ENCODE measurements at places on chromosomes 1 and 21.

DNA sequence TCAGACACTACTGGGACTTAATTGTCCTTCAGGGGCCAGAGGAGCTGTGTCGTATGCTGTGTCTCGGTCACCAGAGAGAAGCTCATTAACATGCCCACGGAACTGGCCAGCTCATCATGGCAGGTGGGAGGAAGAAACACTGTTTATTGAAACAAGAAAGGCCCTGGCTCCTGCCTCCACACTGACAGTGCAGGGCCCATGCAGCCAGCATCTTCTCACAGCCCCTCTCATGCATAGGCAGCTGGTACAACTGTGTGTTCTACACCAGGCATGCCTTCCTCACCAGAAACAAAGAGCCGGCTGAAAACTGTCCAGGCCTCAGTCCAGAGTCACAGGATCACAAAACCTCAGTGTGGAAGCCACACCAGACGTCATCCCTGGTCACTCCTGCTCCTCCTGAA is 106.0 kb downstream of the UBE2U start:
- no peaks in the 10 kb centered on the region for H3K36me3 ChIP-seq
- DNase-seq, result no peak
- no peak overlapping the region for H3K27ac ChIP-seq
- no peaks in the 10 kb centered on the region for H3K4me1 ChIP-seq
- no peak overlapping the region for H3K4me3 ChIP-seq

- H3K27me3 ChIP-seq, result no peaks in the 10 kb centered on the region
- no peak within 1 kb of the TSS for H3K27ac ChIP-seq
- DNase-seq, result no peak
- H3K4me1 ChIP-seq, result no peaks in the 10 kb centered on the region
- H3K36me3 ChIP-seq, result no peaks in the 10 kb centered on the region
These were observed at the start of gene PADI3 for GRCh38 chr1:17248781-17249180. Gene PADI3, plus strand, starts transcription at chr1:17249098. Its CDS starts 40 bp downstream, at chr1:17249138.

- no peaks in the 10 kb centered on the region for H3K27me3 ChIP-seq
- no peak for DNase-seq
- H3K4me3 ChIP-seq, result no peak overlapping the region
- peak overlapping the region; percentile 52 for H3K27ac ChIP-seq
These were observed 8.8 kb downstream of the ASAP3 start for GRCh38 chr1:23475134-23475628.

DNA sequence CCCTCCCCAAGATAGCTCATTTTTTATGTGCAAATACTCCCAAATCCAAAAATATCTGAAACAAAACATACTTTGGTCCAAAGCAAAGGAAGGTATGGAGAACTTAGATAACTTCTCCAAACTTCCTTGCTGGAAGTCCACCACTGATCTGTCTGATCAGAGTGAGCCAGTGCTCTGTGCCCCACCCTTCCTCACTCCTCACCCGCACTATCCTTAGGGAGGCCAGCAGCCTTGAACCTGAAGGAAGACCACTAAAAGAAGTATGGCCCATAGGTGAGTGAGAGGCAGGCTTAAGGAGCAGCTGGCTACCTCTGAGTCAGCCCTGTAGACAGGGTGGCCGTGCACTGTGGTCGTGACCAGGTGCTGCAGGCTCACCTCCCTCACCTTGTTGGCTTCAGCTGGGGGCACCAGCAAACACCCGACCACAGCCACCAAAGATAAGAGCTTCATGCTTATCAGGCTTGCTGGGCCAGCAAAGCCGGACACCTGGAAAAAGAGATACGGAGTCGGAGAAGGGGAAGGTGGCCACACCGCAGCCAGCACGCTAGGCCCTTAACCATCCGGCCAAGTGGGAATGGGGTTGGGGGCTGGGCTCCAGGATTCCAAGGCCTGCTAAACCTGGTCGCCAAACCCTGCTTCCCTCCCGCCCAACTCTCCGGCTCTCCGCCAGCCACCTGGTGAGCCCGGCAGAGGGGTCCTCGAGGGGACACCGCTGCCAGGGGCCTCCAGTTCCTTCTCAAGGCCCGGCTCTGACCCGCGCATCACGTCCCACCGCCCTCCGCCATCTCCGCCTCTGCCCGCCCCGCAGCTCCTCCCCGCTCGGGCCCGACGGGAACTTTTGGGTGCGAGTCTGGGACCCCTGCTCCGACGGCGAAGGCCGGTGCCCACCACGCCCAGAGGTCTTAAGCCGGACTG is 543 bp downstream of the TMEM9 start:
- no peaks in the 10 kb centered on the region for H3K36me3 ChIP-seq
- DNase-seq, result peak; percentile 71
- H3K27me3 ChIP-seq, result no peaks in the 10 kb centered on the region
- peak overlapping the region; percentile 66 for H3K27ac ChIP-seq
- H3K4me3 ChIP-seq, result peak overlapping the region; percentile 84

DNA sequence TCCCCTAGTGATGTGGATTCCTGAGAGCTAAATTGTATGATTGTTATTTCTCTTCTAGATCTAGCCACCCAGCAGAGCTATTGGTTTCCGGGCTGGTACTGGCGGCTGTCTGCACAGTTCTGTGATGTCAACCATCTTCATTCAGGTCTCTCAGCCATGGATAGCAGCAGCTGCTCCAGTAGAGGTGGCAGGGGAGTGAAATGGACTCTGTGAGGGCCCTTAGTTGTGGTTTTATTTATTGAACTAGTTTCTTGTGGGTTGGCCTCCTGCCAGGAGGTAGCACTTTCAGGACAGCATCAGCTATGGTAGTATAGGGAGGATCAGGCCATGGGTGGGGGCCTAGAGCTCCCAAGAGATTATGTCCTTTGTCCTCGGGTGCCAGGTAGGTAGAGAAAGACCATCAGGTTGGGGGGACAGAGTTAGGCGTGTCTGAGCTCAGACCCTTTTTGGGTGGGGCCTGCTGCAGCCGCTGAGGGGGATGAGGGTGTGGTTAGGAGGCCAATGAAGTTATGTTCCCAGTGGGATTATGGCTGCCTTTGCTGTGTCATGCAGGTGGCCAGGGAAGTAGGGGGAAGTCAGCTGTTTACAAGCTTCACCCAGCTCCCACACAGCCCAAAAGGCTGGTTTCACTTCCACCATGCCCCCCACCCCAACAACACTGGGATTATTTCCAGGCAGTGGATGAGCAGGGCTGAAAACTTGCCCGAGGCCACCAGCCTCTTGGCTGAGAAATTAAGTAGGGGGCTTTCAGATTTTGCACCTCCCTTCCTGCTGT is 55.1 kb upstream of the RGS4 start:
- no peaks in the 10 kb centered on the region for H3K27me3 ChIP-seq
- no peak overlapping the region for H3K4me3 ChIP-seq
- H3K4me1 ChIP-seq, result no peaks in the 10 kb centered on the region
- H3K27ac ChIP-seq, result no peak overlapping the region

DNA sequence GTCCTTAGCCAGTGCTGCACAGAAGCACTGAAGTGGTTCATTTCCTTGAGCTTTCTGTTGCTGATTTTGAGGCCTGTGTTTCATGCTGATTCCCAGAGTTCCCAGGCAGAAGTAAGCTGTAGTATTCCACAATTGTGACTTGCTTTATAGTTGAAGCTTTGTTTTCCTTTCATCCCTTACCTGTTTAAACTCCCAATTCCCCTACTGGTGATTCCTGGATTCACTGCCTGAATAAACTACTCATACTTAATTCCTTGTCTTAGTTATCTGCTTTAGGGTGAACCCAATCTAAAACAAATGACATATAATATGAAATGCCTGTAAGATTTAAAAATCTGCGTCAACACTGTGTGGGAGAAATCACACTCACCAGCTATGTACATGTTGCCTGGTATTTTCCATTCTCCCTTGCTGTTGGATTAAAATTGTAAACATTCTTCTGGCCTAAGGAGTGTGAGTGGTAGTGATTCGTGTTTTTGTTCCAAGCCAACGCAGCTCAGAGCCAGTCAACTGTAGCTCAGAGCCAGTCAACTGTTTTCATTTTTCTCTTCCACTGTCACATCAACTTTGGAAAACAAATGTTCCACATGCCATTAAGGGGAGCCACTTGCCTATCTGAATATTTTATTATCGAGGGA is 879.4 kb downstream of the MRPL39 start:
- no peaks in the 10 kb centered on the region for H3K4me1 ChIP-seq
- peaks cover 4% of the 10 kb centered on the region for H3K27me3 ChIP-seq
- DNase-seq, result no peak
- H3K4me3 ChIP-seq, result no peak overlapping the region
- H3K27ac ChIP-seq, result no peak overlapping the region

GRCh38 chr1:204598319-204598969 is 82.2 kb downstream of the MDM4 start:
- no peaks in the 10 kb centered on the region for H3K4me1 ChIP-seq
- H3K27me3 ChIP-seq, result no peaks in the 10 kb centered on the region
- H3K27ac ChIP-seq, result no peak overlapping the region
- no peak overlapping the region for H3K4me3 ChIP-seq
- DNase-seq, result no peak

DNA sequence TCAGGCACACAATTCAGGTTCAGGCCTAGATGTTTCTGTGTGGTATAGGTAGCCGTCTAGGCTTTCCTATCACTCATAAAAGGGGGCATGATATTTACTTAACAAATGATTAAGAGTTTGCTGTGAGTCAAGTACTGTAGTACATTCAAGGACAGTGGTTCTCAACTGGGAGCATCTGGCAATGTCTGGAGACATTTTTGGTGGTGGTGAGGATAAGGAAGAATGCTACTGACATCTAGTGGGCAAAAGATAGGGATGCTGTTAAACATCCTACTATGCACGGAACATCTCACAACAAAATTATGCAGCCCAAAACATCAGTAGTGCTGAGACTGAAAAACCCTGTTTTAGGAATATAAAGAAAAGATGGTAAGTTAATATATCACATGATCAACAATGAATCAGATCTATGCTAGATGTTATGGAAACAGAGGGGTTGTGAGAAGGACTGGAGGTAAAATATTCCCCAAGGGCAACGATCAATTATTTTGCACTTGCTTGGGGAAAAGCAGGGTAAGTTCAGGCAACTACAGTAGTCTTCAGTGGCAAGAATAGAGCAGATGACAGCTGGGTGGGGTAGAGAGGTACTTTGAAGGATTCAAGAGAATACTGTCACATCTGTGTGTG is 4.9 kb downstream of the DNTTIP2 start:
- no peak for DNase-seq
- H3K4me3 ChIP-seq, result no peak overlapping the region

- H3K36me3 ChIP-seq, result peaks cover 2% of the 10 kb centered on the region
- H3K4me3 ChIP-seq, result no peak overlapping the region
- H3K27me3 ChIP-seq, result no peaks in the 10 kb centered on the region
- peaks cover 28% of the 10 kb centered on the region for H3K4me1 ChIP-seq
- no peak overlapping the region for H3K27ac ChIP-seq
These were observed 23.4 kb downstream of the ARHGEF19 start for GRCh38 chr1:16189003-16189402.

DNA sequence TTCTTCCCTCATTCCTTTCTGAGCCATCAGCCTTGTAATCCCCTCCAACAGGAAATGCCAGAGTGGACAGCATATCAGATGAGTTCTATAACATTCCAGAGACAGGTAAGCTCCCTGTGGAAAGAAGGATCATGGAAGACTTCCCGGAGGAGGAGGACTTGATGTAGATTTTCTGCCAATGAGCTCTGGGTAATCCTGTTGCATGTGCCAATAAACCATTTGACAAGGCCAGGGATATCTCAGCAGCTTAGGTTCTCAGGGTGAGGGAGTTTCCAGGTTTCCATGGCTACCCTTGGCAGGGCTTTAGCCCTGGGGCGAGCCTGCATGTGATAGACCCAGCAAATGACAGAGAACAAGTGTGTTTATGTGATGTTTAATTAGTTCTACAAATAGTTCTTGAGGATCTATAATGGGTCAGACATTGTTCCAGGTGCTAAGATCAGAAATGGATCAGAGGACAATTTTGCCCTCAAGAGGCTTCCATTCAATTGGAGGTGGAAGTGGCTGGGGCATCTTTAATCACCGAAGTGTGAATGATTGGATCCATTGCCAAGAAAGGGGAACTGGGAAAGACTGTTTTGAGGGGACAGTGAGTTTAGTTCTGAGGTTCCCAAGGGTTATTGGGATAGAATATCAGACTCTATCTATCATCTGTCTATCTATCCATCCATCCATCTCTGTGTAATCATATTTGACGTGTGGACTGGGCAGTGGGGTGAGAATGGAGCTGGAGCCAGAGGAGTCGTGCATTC is 6.9 kb downstream of the PLA2G5 start:
- no peaks in the 10 kb centered on the region for H3K36me3 ChIP-seq
- H3K4me3 ChIP-seq, result no peak overlapping the region
- no peaks in the 10 kb centered on the region for H3K4me1 ChIP-seq
- no peak for DNase-seq

GRCh38 chr1:2212532-2213491 is 15.3 kb upstream of the SKI start:
- peak; percentile 59 for DNase-seq
- H3K36me3 ChIP-seq, result peaks cover 2% of the 10 kb centered on the region
- H3K4me3 ChIP-seq, result no peak overlapping the region
- H3K4me1 ChIP-seq, result peaks cover 6% of the 10 kb centered on the region

GRCh38 chr1:199671684-199672083 is 355.8 kb upstream of the NR5A2 start:
- H3K4me1 ChIP-seq, result no peaks in the 10 kb centered on the region
- no peak for DNase-seq
- H3K4me3 ChIP-seq, result no peak overlapping the region
- no peaks in the 10 kb centered on the region for H3K27me3 ChIP-seq

DNA sequence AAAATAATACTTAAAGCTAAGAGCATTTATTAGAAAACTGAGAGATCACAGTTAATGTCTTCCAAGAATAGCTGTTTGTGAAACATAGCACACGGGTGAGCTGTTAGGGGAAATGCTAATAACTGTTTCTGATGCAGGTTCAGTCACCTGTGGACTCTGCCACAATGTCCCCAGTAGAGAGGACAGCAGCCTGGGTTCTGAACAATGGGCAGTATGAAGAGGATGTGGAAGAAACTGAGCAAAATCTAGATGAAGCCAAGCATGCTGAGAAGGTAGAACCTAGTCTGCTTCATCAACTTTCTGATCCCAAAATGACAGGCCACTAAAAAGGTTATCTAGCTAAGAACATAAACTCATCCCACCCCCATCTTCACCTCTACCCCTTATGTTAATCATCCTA is 32.6 kb downstream of the CLEC20A start:
- no peak overlapping the region for H3K4me3 ChIP-seq
- H3K27me3 ChIP-seq, result no peaks in the 10 kb centered on the region
- H3K4me1 ChIP-seq, result no peaks in the 10 kb centered on the region
- peaks cover 9% of the 10 kb centered on the region for H3K36me3 ChIP-seq
- no peak for DNase-seq

Data from liver (tissue), 10 donors.